ENCODE measurements at places on chromosomes 12 and 14.

- DNase-seq, result no peak
Observed at GRCh38 chr14:98743536-98743935, 528.5 kb downstream of the BCL11B start.

- DNase-seq, result no peak
Observed at GRCh38 chr12:45285717-45286116, 69.8 kb downstream of the ANO6 start.

- no peak for DNase-seq
Observed at GRCh38 chr12:67826148-67826547, 163.1 kb upstream of the IFNG-AS1 start.

- no peak for DNase-seq
Observed at GRCh38 chr14:98684468-98684867, 587.5 kb downstream of the BCL11B start.

DNA sequence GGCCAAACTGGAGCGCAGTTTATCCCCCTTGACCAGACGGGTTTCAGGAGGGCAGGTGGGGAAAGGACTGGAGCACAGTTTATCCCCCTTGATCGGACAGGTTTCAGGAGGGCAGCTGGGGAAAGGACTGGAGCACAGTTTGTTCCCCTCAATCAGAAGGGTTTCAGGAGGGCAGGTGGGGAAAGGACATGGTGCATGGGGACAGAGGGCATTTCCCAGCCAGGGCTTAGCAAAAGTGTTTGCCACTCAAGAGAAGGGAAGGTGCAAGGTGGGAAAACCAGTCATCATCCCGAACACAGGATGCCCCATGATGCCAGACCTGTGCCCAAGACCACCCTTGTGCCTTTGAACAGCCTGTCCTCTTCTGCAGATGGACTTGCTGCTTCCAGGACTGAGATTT is 54.7 kb downstream of the SPTB start:
- DNase-seq, result no peak

DNA sequence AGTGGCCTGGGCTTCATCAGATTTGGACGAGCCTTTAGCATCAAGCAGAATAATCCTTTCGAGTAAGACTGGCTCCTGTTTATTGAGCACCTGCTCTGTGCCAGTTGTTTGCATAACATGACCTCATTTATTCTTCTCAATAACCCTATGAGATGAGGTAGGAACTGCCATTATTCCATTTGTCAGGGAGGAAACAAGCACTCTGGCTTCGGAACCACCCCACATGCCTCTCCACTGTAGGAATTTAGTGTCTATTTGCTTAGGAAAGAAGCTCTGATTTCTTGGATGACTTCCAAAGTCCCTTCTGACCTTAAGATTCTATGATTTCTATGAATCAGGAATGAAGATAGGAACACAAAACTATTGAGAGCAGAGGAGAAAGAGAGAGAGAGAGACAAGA is 11.0 kb downstream of the SAMD4A start:
- DNase-seq, result no peak

GRCh38 chr12:44876544-44877410 is 662 bp upstream of the NELL2 start:
- DNase-seq, result peak; percentile 66

- no peak for DNase-seq
Observed at GRCh38 chr14:90384543-90384911, 12.3 kb upstream of the CALM1 start.

DNA sequence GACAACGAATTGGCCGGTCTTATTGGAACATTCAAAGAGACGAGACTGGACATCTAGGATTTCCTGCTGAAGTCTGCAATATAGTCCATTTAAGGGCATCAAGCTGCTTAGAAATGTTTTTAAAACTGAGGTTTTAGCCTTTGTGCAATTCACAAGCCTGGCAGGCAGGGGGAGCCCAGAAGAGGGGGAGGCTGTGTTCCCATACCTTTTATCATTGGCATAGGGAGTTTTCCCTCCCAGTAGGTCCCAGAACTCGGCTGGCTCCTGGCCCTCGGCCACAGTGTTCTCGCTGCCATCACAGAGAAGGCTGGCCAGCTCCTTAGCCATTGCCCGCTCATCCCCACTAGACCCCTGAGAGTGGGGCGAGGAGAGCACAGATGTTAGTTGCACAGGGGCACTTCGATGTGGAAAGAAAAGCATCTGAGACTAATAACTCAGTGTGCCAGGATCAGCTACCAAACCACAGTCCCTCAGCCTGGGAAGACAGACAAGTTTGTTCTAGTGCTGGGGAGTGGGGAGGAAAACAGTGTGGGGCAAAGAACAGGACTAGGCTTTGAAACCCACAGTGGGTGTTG is 15.1 kb downstream of the AVIL start:
- peak; percentile 56 for DNase-seq

DNA sequence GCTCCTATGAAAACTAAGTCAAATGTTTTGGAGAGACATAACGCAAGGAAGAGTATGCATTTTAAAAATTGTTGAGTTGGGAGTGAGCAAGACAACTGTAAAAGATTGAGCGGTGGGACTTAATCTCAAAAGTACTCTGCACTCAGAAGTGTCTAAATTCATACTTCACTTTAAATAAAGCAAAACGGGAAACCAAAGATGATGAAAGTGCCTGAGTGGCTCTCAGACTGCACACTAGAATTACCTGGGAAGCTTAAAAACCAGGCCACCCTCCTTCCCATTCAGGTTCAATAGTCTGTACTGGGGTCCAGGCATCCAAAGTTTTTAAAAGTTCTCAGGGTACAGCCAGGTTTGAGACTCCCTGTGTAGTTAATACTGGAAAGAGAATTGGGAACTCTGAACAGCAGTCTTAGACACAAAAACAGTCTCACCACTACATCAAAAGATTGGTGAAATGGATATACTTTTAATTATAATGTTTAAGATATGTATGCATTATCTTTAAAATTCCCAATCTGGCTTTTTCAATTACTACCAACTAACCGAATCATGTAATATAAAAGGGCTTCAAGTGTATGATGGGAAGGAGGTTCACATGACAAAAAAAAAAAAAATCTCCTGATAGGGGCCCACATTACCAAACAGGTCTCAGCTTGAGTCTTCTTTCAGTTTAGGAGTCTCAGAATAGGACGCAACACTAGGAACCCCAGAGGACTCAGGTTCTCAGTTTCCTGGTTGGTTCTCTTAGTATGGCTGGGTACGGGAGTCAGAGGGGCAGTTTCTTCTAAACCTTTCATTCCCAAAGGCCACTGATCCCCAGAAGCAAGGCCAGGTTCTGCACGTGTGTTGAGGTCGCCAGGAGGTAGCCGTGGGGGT is 1.0 kb downstream of the HOMEZ start:
- no peak for DNase-seq

DNA sequence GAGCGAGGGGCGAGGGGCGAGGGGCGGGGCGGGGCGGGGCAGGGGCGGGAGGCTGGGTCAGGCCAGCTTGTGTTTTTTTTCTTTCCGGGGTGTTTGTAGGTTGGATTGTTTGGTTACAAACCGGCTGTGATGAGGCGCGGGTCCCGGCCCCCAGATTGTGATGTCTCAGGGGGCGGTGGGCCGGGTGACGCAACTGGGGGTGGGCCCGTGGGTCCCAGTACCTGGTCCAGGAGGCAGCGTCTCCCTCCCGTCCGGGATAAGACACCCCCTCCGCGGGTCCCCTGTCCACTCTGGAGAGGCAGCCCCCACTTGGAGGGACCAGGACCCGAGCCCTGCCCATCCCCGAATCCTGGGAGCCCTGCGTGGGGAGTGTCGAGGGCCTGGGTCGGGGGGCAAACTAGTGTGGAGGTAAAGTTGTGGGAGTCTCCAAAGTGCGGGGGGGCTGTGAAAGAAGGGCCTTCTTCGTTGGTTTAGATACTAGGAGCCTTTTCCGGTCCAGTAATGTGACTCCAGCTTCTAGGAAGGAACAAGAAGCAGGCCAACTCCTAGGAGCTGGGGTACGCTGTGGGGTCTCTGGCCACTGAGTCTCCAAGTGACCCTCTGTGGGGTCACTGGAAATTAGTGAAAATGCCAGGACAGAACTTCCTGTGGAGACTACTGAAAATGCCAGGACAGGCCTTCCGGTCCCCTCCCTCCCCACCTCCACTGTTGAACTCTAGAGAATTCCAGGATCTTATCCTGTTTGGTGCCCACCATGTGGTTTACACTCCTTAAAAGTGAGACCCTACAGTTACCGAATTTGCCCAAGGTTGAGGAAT is 579 bp upstream of the CLMN start:
- no peak for DNase-seq

DNA sequence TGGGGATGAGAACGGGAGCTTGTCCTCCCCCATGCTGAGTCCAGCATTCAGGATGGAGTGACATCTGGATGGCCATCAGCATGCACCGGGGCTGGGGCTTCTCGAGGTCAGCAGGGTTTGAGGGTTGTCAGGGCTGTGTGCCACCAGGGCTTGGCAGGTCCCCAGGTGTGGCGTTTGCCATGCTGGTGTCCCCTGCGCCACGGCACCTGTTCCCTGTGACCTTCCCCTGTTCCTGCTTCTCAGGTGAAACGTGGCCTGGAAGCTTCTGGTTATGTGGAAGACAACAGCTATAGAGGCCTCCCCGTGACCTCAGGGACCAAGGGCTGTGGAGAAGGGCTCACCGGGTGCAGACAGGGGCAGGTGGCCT is 152.4 kb downstream of the KIF26A start:
- no peak for DNase-seq

DNA sequence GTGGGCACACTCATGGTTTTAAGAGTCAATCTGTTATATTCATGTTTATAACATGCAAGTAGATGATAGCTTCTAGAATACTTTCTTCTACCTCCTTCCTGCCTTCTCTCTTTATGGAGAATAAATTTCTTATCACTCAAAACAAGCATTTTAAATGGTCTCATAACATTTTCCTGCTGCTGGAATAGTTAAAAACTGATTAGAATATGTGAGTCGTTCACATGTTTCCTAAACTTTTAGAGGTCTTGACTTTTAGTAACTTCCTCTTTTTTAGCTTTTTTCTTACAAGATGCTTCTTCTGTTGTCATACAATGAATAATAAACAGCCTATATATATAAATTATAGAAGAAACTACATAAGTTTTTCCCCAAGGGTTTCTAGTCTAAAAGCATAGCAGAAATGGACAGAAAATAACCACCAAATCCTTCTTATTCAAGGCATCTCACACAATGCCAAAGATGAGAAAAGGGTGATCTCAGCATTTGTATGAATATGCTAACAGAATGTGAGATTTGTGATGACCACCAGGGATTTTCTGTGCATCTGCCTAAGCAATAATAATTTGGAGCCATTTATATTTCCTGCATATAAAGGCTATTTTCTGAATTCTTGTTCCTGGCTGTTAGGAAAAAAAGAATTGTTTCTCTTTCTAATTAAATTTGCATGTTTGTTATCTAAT is 127.8 kb downstream of the DAAM1 start:
- DNase-seq, result no peak

DNA sequence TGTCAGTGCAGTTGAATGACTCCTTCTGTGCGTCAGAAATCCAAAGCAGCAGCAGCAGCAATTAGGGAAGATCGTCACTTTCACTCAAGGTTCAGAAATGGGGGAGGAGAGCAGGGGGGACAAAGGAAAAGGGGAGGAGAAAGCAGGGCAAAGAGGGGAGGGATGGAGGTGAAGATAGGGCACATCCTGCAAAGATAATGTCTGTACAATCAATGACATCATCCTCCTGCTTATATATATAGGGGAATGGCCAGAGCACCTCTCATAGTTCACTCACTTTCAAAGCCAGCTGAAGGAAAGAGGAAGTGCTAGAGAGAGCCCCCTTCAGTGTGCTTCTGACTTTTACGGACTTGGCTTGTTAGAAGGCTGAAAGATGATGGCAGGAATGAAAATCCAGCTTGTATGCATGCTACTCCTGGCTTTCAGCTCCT is at the start of gene NTS:
Gene NTS (plus strand): TSS at position 265 of the 431 bp plus-strand sequence. CDS start 109 bp downstream, at position 374.
- DNase-seq, result no peak

DNA sequence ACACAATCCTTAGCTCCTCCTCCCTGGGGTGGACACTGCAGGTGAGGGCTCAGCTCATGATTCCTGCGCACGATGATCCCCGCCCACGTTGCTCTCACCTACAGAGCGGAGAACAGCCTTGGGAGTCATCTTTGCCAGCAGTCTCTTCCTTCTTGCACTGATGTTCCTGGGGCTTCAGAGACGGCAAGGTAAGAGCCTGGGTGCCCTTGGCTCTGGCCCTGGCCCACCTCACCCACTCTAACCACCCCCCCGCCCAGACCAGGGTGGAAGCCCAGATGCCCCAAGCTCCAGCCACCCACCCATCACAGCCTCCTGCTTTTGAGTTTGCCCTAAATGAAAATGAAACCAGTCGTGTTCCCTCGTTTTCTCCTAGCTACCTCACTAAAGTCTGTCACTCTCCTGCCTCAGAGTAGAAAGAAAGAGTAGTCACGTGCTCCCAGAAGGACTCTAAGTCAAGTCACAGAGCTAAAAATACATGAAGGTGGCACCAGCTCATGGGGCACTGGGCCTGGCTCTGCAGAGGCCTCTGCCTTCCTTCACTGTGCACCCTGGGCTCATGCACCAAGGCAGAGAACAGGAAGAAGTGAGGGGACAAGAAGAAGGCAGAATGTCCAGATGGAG is 9.0 kb downstream of the TAPBPL start:
- DNase-seq, result no peak

DNA sequence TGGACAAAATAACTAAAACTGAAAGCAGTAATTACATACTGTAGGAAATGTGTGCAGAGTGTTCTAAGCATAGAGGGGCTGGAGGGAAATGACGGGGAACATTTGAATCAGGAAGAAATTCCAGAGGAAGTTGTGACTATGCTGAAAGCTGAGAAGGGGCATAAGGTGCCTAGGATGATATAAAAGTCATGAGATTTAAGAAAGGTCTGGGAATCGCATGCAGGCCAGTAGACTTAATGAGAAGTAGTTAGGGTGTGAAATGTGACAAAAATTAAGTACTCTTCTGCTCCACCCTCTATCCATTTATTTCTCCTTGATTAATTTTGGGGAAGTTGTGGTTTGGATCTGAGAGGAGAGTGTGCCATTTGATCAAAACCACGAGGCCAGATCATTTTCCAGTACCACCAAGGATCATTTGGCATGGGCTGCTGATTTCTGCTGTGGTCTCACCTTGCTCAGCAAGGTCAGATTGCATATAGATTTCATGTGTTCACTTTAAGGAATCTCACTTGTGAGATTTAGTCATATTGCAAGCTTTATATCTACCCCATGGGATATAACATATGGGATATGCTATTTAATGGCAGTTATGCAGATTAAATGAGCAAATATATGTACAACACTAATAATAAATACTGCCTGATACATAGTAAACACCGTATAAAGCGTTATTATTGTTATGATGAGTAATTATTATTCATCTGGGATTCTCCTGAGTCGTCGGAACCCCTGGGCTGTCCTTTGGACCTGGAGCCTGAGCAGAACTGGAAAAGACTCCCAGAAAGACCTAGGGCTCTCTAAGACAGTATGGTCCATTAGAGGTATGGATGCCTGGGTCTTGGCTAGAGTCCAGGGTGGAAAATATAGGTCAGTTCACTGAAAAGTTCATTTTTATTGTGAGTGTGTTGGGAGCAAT is 72.3 kb downstream of the SRGAP1 start:
- no peak for DNase-seq

DNA sequence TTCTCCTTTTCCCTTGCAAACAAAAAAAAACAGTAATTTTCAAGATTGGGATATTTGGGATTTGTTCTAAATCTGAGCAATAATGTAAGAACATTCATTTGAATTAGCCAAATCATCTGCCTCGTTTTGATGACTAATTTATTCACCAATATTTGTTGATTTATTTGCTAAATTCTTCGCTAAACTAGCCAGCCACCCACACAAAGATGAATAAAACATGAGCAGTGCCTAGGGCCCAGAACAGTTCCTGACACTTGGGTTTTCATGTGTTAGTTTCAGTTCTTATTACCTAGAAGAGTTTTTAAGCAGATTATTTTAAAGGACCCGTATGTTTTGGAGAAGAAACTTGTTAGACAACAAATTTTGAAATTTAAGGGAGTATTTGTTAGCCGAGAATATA is 1.4 kb downstream of the ETNK1 start:
- DNase-seq, result no peak

- peak; percentile 67 for DNase-seq
Observed at GRCh38 chr14:75578102-75578785, at the start of gene FLVCR2. Gene FLVCR2, plus strand, starts transcription at chr14:75578620. Its CDS starts 353 bp downstream, at chr14:75578973.

All from HuH-7.5 (cell line).